ENCODE measurements at places on chromosomes 2 and 18.

- H3K4me1 ChIP-seq, result peaks cover 26% of the 10 kb centered on the region
- H3K27ac ChIP-seq, result no peak overlapping the region
- peaks cover 3% of the 10 kb centered on the region for H3K36me3 ChIP-seq
- no peak overlapping the region for H3K4me3 ChIP-seq
- DNase-seq, result no peak
Measured at GRCh38 chr2:168626647-168627046, 170.6 kb downstream of the CERS6 start.

- no peak for DNase-seq
- H3K4me1 ChIP-seq, result no peaks in the 10 kb centered on the region
- no peak overlapping the region for H3K27ac ChIP-seq
- H3K27me3 ChIP-seq, result no peaks in the 10 kb centered on the region
Measured at GRCh38 chr2:158580760-158581159, 124.0 kb downstream of the PKP4 start.

DNA sequence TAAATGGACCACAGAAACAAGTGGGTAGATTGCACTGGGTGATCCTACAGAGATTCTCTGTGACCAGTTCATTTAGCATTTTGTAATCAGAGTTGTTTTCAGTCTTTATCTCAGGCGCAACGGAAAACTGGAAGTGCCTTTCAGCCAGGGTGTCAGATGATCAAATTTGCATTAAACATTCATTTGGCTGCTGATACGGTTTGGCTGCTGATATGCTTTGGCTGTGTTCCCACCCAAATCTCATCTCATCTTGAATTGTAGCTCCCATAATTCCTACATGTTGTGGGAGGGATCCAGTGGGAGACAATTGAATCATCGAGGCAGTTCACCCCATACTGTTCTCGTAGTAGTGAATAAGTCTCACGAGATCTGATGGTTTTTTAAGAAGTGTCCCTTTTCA lies 1396.1 kb upstream of the TMEFF2 start:
- no peaks in the 10 kb centered on the region for H3K4me1 ChIP-seq
- no peak overlapping the region for H3K4me3 ChIP-seq
- no peak overlapping the region for H3K27ac ChIP-seq

DNA sequence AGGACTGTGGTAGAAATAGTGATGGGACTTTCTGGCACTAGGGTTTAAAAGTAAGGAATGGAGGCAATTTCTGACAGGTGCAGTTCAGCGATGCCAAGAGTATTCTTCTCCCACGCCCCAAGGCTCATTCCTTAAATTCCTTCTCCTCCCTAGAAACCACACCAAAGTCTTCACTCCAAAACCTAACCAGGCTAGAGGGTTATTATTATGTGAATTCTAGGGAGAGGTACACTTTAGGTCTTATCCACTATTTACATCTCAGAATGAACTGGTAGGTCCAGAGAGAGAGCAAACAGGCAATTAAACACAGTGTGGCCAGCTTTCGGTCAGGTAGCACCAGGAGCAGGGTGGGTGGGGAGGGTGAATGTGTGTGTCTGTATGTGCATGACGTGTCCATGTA lies 11.4 kb downstream of the IL1F10 start:
- no peak for DNase-seq
- no peak overlapping the region for H3K4me3 ChIP-seq
- H3K27ac ChIP-seq, result no peak overlapping the region
- peaks cover 23% of the 10 kb centered on the region for H3K4me1 ChIP-seq

DNA sequence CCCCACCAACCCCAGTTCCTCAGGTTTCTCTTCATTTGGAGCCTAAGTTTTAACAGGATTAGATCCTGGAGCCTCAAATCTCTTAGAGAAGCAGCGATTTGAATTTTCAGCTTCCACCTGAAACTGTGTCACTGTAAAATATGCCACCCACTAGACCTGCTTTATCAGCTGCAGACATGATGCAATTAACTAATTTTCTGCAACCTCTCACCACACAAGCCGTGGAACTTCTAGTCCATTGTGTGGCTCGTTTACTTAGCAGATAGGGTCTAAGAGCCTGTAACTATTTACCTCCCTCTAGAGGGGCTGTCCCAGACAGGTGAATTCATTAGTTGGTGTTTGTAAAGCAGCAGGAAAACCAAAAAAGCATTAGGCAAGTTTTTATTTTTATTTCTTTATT lies 31.6 kb upstream of the FZD5 start:
- no peak overlapping the region for H3K27ac ChIP-seq
- no peak overlapping the region for H3K4me3 ChIP-seq
- no peak for DNase-seq
- H3K4me1 ChIP-seq, result no peaks in the 10 kb centered on the region

GRCh38 chr2:239166201-239166834 lies 234.5 kb downstream of the HDAC4 start:
- peaks cover 14% of the 10 kb centered on the region for H3K36me3 ChIP-seq
- H3K27ac ChIP-seq, result no peak overlapping the region
- DNase-seq, result no peak
- H3K4me1 ChIP-seq, result peaks cover 16% of the 10 kb centered on the region
- H3K4me3 ChIP-seq, result no peak overlapping the region
- no peaks in the 10 kb centered on the region for H3K27me3 ChIP-seq

DNA sequence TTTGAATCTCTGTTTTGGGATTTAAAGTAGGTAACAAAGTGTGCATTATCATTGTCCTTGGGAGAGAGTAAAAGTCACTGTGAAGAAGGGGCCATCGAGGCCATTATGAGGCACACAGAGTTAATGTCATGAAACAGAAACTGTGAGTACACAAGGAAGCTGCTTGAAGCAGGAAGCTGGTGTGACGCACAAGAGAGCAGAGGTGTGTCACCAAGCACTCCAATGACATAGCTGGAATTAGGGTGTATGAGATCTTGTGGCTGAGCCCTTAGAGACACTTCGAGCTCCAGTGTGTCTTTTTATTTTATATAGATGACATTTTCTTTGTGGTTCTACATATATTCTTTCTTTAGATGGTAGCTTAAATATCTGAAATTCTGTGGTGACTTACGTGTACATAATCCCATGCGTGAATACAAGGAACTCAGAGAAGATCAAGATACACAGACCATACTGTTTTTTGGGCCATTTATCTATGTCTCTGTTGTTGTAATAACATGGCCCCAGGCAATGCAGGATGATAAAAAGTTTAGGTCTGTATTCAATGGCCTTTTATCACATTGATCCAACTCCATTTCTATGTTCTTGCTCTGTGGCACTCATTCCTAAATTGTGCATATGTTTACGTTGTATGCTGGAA lies 164.7 kb upstream of the FAM98A start:
- no peak for DNase-seq
- no peaks in the 10 kb centered on the region for H3K27me3 ChIP-seq
- no peaks in the 10 kb centered on the region for H3K36me3 ChIP-seq
- H3K4me1 ChIP-seq, result no peaks in the 10 kb centered on the region
- H3K4me3 ChIP-seq, result no peak overlapping the region

DNA sequence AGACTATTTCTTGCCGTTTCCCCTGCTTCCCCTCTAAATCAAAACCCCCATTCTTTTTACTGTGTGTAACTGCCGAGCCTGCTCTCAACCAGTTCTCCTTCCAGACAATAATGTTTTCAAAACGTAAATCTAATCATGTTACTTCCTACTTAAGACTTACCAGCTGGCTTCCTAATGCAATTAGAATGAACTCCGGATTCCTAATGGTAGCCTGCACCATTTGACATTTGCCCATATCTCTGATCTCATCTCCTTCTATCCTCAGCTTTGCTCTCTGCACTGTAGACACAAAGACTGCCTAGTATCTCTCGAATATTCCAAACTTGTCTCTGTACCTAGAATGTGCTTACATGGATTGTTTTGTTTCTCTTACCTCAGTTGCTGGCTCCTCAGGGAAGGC lies 12.9 kb downstream of the TTL start:
- no peak overlapping the region for H3K27ac ChIP-seq
- DNase-seq, result no peak
- peaks cover 11% of the 10 kb centered on the region for H3K36me3 ChIP-seq

DNA sequence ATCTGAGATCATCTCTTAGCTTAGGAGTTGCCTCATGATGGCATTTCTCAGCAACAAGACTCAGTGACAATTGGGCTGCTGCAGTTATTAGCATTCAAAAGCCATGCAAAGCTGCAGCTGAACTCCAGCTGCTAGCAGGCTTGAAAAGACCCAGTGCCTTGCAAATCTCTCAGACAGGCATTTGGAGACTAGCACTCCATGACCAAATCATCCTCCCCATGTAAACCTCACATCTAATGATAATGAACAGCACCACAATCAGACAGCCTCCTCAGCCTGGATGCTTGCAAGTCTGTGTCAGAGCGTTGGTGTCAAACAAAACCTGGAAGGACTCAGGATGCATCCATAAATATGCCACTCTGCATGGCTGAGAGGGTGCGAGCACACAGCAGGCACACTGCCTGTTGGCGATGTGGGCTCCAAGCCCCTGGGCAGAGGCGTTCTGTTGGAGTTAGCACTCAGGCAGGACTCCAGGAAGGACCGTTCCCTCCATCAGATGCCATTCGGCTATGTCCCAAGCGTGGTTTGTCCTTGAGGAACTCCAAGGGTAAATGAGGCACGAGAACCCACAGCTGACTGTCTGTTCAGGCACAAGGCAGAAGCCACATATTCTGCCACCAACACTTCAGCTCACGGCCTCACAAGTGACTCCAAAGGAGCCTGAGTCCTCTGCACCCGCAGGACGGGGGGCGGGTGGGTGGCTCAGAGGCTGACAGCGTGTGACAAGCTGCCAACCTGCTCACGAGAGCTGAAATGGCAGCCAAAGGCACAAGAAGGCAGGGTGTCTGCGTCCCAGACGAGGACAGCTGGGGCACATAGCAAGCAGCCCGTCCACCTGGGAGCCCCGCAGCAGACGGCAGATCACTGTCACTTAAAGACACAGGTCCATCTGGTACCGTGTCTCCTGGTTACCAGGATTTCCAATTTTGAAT lies 183.8 kb downstream of the MYT1L start:
- H3K36me3 ChIP-seq, result no peaks in the 10 kb centered on the region
- DNase-seq, result no peak
- H3K27me3 ChIP-seq, result peaks cover 2% of the 10 kb centered on the region

- H3K27me3 ChIP-seq, result peaks cover 46% of the 10 kb centered on the region
- H3K36me3 ChIP-seq, result no peaks in the 10 kb centered on the region
- H3K4me3 ChIP-seq, result no peak overlapping the region
Measured at GRCh38 chr18:46748466-46748865, 8.4 kb downstream of the ST8SIA5 start.

DNA sequence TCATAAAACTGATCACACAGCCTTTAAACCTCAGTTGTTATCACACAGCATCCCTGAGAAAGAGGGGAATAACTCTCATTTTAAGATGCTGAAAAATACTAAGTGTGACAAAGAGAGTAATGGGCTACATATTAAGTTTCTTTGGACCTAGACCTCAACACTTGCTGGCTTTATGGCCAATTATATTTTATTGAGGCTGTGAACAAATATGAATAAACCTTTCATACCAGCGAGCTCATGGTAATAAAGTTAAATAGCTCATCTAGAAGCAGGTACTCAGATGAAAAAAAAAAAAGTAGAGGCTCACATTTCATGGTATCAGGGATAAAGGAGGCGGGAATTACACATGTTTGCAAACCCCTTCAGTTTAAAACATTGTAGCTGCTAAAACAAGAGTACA lies 75.7 kb downstream of the DOCK10 start:
- peaks cover 29% of the 10 kb centered on the region for H3K36me3 ChIP-seq
- H3K4me1 ChIP-seq, result peaks cover 65% of the 10 kb centered on the region
- no peaks in the 10 kb centered on the region for H3K27me3 ChIP-seq
- H3K27ac ChIP-seq, result no peak overlapping the region
- DNase-seq, result no peak

All from activated naive CD8-positive, alpha-beta T cell treated with anti-CD3 and anti-CD28 coated beads, Interleukin-2, amount 50 U/mL, for 24 hours (primary cell).